ENCODE measurements at places on chromosomes 6 and 20. TPM values are rescaled to one million over a fixed set of nuclear protein-coding genes. Genes with fewer than 3 reads are reported as not detected.
A peak's percentile ranks its signal among the peaks of the same experiment; 100 is the strongest.

BICRAL gene
- 15.9 TPM for total RNA-seq

SLC26A8 gene
- not detected for total RNA-seq

TULP4 gene
- total RNA-seq = 26.9 TPM

ZSCAN9 gene
- 6.8 TPM for total RNA-seq

ENPP1 gene
- total RNA-seq = 2.2 TPM

RGL2 gene
- 22.9 TPM for total RNA-seq

DNA sequence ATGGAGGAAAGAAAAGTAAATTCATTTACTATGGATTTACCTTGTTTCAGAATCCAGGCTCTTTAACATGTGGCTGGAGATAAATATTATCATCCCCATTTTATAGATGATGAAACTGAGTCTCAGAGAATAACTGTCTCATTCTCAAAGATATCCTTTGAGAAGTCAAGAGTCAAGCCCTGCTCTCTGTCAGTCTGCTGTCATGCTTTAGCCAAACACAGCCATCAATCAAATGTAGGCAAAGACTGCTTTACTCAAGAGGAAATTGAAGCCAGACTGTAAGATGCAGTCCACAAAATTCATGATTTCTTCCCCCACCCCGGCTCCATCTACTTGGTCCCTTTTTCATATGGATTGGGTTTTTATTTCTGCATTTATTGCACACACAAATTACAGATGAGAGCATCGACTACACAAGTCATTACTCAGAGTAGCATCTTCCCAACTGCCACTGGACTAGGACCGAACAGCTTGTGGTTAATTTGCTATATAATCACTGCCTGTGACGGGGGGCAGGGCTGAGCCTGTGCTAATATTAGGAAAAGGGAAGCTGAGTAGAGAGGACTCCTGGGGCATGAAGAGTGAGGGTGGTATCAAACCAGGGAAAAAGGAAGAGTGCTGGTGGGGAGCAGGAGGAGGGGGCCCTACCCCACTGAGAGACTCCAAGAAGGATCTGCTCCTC is 102.7 kb upstream of the TOP1 start:
- DNase-seq = no peak
- H3K27me3 ChIP-seq = no peaks in the 10 kb centered on the region
- H3K27ac ChIP-seq = no peak overlapping the region
- no peaks in the 10 kb centered on the region for H3K36me3 ChIP-seq

- no peak for DNase-seq
- no peaks in the 10 kb centered on the region for H3K36me3 ChIP-seq
- H3K27ac ChIP-seq = no peak overlapping the region
- no peak overlapping the region for H3K4me3 ChIP-seq
Observed at GRCh38 chr6:1708820-1709219, 99.1 kb downstream of the FOXC1 start.

DNA sequence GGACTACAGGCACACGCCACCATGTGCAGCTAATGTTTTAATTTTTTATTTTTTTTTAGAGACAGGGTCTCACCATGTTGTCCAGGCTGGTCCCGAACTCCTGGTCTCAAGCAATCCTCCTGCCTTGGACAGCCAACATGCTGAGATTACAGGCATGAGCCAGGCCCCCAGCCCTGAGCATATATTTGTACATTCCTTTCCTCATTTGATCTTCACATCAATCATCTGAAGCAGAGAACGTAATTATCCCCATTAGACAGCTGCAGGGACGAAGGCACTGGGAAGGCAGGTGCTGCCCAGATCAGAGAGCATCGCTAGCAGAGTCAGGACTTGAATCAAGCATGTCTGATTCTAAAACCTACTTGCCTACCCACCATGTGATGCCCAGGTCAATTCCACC is 41.0 kb upstream of the SIRPA start:
- H3K4me1 ChIP-seq = no peaks in the 10 kb centered on the region
- H3K36me3 ChIP-seq = no peaks in the 10 kb centered on the region
- no peaks in the 10 kb centered on the region for H3K27me3 ChIP-seq
- H3K27ac ChIP-seq = no peak overlapping the region
- no peak for DNase-seq

- H3K36me3 ChIP-seq = no peaks in the 10 kb centered on the region
- H3K4me3 ChIP-seq = no peak overlapping the region
- H3K27me3 ChIP-seq = no peaks in the 10 kb centered on the region
Observed at GRCh38 chr6:108942556-108943492, 94.6 kb downstream of the ARMC2 start.

- H3K27ac ChIP-seq = no peak overlapping the region
- H3K4me3 ChIP-seq = no peak overlapping the region
- no peaks in the 10 kb centered on the region for H3K27me3 ChIP-seq
- no peaks in the 10 kb centered on the region for H3K4me1 ChIP-seq
Observed at GRCh38 chr20:10641893-10642292, 31.9 kb downstream of the JAG1 start.

DNA sequence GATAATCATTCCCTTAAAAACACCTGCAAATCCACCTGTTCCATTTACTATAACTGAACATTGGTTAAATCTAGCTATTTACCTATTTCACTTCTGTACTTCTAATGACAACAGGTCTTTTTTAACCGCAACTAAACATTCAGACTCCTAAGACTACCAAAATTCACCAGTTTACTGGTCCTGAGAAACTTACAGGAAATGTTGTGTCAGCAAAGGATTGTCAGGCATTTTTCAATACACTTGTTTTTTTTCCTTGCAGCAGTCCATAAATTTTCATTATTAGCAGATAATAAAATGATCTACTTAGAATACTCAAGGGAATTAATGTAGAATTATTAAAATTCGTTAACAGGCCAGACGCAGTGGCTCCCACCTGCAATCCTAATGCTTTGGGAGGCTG is 5.3 kb downstream of the ZUP1 start:
- no peaks in the 10 kb centered on the region for H3K36me3 ChIP-seq
- no peaks in the 10 kb centered on the region for H3K27me3 ChIP-seq
- H3K4me3 ChIP-seq = no peak overlapping the region

GRCh38 chr6:96562886-96563285 is at the start of gene FHL5:
TSS of gene FHL5 (plus strand) at chr6:96563128. CDS start at chr6:96603614, 40,486 bp downstream.
- no peak within 1 kb of the TSS for H3K27ac ChIP-seq
- H3K36me3 ChIP-seq = no peaks in the 10 kb centered on the region
- H3K4me3 ChIP-seq = no peak within 1 kb of the TSS
- H3K27me3 ChIP-seq = no peaks in the 10 kb centered on the region

- DNase-seq = no peak
- H3K4me3 ChIP-seq = no peak overlapping the region
- H3K27me3 ChIP-seq = no peaks in the 10 kb centered on the region
Observed at GRCh38 chr6:39404312-39404711, 81.8 kb upstream of the KCNK16 start.

DNA sequence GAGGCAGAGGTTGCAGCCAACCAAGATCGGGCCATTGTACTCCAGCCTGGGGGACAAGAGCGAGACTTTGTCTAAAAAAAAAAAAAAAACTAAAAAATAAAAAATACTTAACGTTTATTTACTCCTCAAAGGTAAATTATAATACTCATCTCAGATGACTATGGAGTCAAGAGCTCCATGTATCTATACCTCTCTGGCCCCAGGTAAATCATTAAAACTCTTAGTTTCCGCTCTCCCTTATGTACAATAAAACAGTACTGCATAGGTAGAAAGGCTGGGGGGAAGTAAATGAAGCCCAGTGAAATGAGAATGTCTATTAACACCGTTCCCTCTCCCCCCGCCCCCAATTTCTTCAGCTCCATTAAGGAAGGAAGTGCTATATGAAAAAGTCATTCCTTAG is 1.2 kb downstream of the SRSF12 start:
- H3K27ac ChIP-seq = no peak overlapping the region
- peaks cover 5% of the 10 kb centered on the region for H3K4me1 ChIP-seq
- H3K36me3 ChIP-seq = no peaks in the 10 kb centered on the region
- peaks cover 3% of the 10 kb centered on the region for H3K27me3 ChIP-seq
- H3K4me3 ChIP-seq = peak overlapping the region; percentile 20
- no peak for DNase-seq

DNA sequence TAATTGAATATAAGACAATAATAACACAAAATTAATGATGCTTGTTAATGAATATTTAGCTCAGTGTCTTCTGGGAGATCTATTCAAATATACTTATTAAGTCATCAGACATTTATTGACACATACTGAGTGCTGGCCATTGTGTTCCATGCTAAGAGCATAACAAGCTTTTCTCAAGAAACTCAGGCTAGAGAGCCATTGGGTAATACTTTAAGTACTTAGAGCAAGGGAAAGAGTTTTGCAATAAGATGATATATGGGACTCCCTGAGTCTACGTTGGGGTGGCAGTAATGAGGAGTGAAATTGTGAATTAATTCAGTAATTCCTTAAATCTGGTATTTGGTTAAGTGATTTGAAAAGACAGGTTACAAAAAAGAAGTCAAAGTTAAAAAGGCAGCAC is 11.1 kb downstream of the TMEM200A start:
- H3K36me3 ChIP-seq = no peaks in the 10 kb centered on the region
- DNase-seq = no peak
- peaks cover 8% of the 10 kb centered on the region for H3K4me1 ChIP-seq
- no peak overlapping the region for H3K4me3 ChIP-seq

GRCh38 chr20:12252793-12253192 is 335.1 kb downstream of the BTBD3 start:
- no peaks in the 10 kb centered on the region for H3K27me3 ChIP-seq
- no peak for DNase-seq
- H3K27ac ChIP-seq = no peak overlapping the region
- H3K4me1 ChIP-seq = no peaks in the 10 kb centered on the region
- H3K36me3 ChIP-seq = no peaks in the 10 kb centered on the region

DNA sequence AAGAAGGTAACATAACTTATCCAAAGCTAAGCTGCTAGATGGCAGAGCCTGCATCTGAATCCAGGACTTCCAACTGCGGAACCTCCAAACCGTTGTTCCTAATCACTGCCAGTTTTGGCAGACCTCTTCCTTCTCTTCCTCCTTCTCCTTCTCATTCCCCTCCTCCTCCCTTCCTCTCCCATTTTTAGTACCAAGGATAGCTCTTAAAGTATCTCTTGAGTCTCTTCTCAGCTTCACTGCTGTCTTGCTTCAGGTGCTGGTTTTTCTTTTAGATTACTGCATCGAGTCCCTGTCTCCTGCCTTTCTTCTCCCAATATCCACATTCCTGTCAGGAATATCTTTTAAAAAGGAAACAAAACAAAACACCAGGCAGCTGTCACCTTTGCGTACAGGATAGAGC is 77.1 kb downstream of the CDYL start:
- DNase-seq = no peak
- no peak overlapping the region for H3K4me3 ChIP-seq
- no peak overlapping the region for H3K27ac ChIP-seq
- no peaks in the 10 kb centered on the region for H3K27me3 ChIP-seq
- peaks cover 17% of the 10 kb centered on the region for H3K4me1 ChIP-seq

DNA sequence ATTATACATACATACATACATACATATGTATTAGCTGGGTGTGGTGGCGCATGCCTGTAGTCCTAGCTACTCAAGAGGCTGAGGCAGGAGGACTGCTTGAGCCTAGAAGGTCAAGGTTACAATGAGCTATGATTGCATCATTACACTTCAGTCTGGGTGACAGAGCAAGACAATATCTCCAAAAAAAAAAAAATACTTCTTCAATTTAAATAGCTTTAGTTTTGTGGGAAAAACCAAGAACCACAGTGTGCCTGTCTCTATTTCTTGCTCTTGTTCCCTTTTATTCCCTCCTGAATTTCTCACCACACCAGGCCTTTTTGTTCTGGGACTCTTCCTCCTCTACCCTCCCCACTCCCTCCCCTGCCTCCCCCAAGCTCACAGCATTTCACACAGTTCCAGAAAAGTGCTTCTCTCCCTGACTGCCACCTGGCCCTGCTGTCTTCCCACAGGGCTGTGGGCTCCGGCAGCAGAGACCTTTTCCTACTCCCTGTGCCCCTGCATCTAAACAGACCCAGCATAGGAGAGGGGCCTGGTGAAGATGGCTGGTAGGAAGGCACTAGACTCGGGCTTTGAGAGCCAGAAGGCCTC is 1.3 kb downstream of the C20orf203 start:
- H3K27ac ChIP-seq = peak overlapping the region; percentile 57
- H3K4me3 ChIP-seq = no peak overlapping the region
- DNase-seq = no peak
- no peaks in the 10 kb centered on the region for H3K27me3 ChIP-seq
- H3K4me1 ChIP-seq = peaks cover 24% of the 10 kb centered on the region

- H3K27ac ChIP-seq = no peak overlapping the region
- DNase-seq = no peak
- no peaks in the 10 kb centered on the region for H3K4me1 ChIP-seq
- H3K36me3 ChIP-seq = no peaks in the 10 kb centered on the region
- no peak overlapping the region for H3K4me3 ChIP-seq
Observed at GRCh38 chr6:75460681-75461080, 32.9 kb downstream of the FILIP1 start.

GRCh38 chr20:15594158-15594695 is 979.0 kb downstream of the KIF16B start:
- H3K4me3 ChIP-seq = no peak overlapping the region
- H3K36me3 ChIP-seq = no peaks in the 10 kb centered on the region
- DNase-seq = no peak
- no peak overlapping the region for H3K27ac ChIP-seq
- no peaks in the 10 kb centered on the region for H3K27me3 ChIP-seq

GRCh38 chr20:17659801-17660200 is 22.2 kb downstream of the RRBP1 start:
- no peaks in the 10 kb centered on the region for H3K36me3 ChIP-seq
- DNase-seq = no peak
- H3K27ac ChIP-seq = no peak overlapping the region
- no peaks in the 10 kb centered on the region for H3K4me1 ChIP-seq
- H3K4me3 ChIP-seq = no peak overlapping the region
- no peaks in the 10 kb centered on the region for H3K27me3 ChIP-seq

All from CD8-positive, alpha-beta memory T cell (primary cell).